NB4 (cell line): ENCODE measurements at places on chromosomes 1 and 21.

- DNase-seq: no peak
Observed at GRCh38 chr1:84693785-84694184, 3.5 kb upstream of the SSX2IP start.

DNA sequence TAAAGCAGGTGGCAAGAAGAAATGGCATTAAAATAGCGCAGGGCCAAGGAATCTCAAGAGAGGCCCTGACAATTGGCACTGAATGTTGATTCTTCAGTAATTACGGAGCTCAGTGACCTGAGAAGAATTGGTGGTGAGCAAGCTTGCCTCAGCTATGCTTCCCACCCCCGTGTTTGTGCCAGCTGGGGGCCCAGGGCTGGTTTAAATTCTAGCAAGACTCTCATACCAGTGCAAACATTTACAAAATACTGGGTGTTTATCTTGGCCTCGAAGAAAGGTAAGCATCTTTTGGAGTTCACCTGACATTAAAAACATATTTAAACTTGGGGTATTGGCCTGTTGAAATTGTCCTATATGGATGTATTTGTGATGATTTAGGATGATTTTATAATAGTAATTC, 296.7 kb upstream of the USP25 start:
- DNase-seq: no peak

DNA sequence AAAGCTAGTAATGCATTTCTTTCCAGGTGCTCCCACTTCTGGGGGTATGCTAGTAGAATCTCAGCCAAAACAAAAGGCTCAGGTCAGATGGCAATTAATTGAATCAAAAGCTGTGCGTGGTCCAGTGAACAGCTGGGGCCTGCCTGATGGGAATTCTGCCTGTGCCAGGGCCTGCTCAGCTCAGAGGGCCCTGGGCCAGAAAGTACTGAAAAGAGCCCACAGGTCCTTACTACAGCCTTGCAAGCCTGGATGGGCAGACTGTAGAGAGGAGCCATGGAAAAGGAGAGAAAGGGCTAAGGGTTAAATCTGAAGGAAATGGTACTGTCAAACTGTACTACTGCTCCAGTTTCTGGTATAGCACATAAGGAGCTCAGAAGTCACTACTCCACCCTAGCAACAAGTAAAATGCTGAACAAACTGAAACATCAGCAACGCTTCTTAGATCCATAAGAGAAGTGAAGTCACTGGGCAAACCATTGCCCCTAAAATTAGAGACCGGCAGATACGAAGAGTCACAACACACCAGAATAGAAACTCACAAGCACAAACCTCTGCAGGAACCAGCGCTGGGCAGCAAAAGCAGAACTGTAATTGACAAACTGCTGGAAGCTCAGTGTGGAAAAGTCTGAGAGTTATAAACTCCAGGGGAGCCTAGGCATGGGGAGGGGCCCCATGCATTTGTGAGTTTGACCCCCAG, 121.1 kb upstream of the SYT6 start:
- DNase-seq: no peak

DNA sequence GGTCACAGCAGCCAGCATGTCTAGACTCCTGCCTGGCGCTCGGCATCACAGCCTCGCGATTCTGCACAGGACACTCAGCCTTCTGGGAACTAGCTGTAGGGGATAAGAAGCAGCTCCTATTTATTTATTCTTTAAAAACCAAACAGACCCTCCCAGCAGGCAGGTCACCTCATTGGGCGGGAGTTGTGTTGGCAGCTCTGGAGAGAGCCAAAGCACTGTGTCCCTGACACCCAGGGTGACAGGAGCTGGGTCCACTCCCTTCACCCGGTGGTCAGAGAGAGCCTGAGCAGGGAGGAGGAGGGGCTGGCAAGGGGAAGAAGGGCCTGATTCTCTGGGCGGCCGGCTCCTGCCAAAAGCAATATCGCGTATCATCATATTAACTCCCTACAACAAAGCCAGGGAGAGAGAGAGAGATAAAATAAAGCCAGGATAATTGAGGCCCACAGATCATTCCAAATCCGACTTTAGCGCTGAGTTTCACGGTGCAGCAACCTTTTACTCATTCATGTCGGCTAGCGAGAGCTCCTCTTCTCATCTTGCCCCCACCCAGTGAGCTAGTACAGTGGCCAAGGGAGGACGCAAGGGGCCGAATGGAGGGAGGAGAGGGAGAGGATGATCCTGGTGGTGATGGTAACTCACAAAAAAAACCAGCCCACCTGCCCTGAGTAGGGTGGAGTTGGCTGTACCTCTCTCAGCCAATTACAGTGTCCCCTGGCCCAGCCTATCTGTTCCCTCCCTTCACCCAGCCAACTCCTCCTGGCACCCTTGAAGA, 79.8 kb upstream of the IFFO2 start:
- no peak for DNase-seq

DNA sequence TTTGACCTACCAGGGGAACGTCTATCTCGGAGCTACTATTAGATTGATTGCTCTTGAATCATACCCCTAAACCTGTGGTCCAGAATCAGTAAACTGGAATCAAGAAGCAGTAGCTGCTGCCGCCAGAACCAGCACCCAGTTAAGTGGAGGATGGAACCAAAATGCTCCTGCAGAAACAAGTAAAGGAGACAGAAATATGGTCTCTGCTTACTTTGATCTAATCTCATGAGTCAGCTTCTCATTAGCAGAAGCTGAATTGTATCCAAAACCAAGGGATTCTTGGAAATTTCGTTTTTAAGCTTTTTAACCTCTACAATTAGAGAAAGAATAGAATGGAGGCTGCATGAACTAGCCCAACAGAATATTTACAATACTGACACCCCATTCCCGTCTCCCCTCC, 42.6 kb upstream of the PIGV start:
- DNase-seq: no peak

GRCh38 chr1:149995927-149996326, 14.6 kb downstream of the OTUD7B start:
- DNase-seq: no peak
